ENCODE measurements at places on chromosomes 7 and 10.

GRCh38 chr10:36351159-36351558 is 709.1 kb upstream of the FZD8 start:
- DNase-seq = no peak

DNA sequence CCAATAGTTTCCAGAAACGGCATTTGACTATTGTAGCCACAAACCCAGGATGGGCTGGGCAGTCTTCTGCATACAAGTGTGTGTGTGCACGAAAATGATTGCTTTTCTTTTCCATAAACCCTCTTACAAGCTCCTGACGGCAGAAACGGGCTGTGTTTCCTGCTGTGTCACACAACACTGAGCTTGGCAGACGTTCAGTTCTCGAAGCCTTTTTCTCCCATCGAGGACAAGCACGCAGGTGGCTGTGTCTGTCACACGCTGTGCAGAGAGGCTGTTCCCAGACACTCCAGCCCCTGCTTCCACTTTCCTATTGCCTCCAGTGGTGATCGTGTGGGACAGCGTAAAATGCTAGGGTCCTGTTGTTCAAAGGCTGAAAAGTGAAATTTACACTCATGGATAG is 32.1 kb downstream of the RBAK start:
- DNase-seq = no peak

GRCh38 chr10:97673736-97674525 is 13.1 kb downstream of the AVPI1 start:
- no peak for DNase-seq

DNA sequence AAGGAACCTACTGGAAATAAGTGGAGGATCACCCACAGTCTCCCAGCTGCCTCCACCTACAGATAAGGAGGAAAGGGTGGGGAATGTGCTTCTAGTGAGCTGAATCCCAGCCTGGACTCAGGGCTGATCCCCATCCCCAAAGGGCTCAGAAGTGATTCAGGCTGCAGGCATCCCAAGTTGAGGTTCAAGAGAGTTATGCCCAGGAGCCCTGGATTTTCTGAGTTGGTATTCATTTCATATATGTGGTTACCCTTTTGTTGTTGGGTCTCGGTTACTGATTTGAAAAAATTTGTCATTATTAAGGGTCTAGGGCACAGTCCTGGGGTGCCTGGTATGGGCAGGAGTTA is 30.0 kb upstream of the SRGN start:
- DNase-seq = no peak

DNA sequence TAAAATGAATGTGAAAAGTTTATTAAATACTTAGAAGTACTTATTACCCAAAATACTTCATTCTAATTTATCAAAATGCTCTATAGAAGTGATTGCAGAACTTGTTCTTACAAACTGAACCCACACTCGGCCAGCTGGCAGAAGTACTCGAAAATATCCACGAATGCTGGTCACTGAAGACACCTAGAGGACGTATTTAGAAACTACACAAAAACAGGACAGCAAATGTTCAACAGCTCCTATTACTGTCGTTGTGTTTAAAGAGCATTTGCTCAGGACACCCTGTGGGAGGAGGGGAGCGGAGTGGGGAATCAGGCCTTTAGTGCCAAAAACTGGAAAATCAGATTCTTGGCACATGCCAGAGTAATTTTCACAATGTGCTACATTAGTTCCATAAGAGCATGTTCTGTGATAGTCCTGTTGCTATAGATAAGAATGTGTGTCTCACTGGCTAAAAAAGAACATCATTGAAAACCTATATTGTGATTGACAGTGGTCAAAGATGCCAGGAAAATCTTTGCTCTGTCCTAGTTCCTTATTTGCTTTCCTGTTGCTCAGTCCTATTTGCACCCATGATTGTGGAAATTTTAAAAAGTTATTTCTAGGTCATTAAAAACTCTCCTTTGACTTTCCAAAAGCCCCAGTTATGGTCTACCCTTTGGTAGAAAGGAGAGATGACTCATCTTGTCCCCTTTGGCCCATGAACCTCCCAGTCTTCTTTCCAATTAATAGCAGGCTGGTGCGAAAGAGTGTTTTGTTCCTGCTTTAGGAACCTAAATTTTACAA is 49.0 kb upstream of the NRBF2 start:
- DNase-seq = peak; percentile 29

GRCh38 chr10:25639646-25640045 is 294.4 kb upstream of the MYO3A start:
- DNase-seq = no peak

DNA sequence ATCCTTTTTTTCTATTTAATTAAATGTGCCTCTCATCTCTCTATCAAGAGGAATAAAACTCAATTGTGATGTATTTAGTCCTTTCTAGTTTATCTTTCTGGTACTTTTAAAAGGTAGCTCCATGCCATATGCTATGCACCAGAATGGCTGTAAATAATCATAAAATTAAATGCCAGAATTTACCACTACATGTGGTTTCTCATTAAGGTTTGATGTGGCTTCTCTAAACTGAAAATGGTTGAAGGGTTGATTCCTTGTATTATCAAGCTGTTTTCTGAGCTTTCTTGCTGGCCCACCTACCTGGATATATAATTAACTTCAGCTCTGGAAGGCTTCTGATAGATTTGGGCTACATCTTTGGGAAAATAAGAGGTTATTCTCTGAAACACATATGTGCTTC is 171.9 kb upstream of the RHOBTB1 start:
- DNase-seq = no peak

DNA sequence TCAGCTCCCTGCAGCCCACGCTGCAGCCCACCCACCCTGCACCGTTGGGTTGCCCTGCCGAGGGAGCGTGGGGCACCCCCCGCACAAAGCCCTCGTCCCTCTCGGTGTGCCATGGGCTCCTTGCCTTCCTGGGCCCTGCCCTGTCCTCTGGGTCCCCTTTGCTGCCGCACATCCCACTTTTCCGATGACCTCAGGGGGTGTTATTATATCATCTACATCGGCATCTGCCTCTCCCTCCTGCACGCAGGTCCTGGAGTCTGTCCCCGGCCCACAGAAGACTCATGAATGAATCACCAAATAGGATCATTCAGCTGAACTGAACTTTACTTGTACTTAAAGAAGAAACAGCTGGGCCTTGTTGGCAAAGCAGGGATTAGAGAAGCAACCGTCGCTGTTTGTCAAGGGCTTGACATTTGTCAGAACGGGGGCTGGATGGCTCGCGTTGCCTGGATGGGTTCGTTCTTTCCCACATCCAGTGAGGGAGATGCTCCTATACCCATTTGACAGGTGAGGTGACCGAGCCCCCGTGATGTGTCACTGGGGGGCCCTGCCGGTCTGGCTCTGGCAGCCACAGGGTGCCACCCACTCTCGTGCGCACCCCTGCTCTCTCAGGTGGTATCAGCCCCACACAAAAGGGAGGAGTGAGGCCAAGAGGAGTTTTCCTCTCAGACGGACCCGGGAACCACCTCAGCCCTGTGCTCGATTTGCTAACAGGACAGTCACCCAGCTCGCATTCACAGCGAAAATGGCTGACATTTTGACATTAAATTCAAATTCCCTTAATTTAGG is 58.6 kb upstream of the EBF3 start:
- no peak for DNase-seq

- no peak for DNase-seq
Measured at GRCh38 chr10:586151-586550, 103.3 kb downstream of the DIP2C start.

GRCh38 chr10:74244097-74244685 is 93.2 kb downstream of the ADK start:
- DNase-seq = peak; percentile 34

- no peak for DNase-seq
Measured at GRCh38 chr7:98369726-98370125, 31.2 kb downstream of the BAIAP2L1 start.

GRCh38 chr10:73773152-73773879 is 8.5 kb upstream of the CHCHD1 start:
- no peak for DNase-seq

DNA sequence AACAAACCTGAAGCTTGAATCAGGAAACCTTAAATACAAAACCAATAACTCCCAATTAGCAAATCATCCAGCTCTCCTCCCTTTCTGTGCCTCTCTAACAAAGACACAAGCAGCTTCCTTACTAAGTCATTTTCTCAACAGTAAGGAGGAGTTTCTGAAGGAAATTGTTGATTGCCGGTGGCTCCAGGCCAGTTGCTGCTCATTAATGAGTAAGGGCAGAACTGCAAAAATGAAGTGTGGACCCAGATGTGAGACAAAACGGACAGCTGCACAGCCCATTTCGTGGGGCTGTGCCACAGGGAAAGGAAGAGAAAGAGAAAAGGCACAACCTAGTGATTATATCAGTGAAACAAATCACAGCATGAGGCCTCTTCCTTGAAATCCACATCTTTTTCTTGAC is 42.8 kb upstream of the RHOBTB1 start:
- no peak for DNase-seq

DNA sequence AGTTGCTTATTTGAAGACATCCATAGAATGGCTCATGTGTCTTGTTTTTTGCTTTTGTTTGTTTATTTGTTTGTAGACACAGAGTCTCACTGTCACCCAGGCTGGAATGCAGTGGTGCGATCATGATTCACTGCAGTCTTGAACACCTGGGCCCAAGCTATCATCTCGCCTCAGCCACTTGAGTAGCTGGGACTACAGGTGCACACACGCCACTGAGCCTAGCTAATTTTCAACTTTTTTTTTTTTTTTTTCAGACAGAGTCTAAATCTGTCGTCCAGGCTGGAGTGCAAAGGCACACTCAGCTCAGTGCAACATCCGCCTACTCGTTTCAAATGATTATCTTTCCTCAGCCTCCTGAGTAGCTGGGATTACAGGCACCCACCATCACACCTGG is 83.3 kb upstream of the KLF6 start:
- DNase-seq = no peak

- DNase-seq = no peak
Measured at GRCh38 chr10:14748441-14748840, 26.3 kb downstream of the FAM107B start.

DNA sequence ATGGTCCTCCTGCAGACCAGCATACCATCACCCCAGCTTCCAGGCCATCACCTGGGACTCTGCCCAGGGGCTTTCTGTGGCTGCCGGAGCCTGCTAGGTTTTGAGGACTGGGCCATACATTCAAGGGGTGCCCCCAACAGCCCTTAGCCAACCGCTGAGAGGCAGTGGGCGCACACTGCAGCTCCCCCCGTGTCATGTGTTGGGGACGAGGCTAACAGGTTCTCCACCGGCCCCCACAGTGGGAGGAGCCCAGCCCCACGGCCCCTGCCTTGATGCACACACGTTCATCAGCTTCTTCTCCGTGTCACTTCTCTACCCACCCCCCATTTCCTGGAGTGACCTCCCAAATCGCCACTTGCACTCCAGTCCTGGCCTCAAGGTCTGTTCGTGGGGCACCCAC is 543.2 kb upstream of the FOXK1 start:
- no peak for DNase-seq

GRCh38 chr10:130074639-130075038 is 36.0 kb downstream of the C10orf143 start:
- DNase-seq = no peak

Data from SJSA1 (cell line).